ENCODE measurements at places on chromosomes 3 and 15. TPM values are rescaled to one million over a fixed set of nuclear protein-coding genes. Genes with fewer than 3 reads are reported as not detected.

The NCK1 gene
- total RNA-seq, result 34.7 TPM

The CPLX3 gene
- total RNA-seq, result 0.11 TPM

The ZNF662 gene
- total RNA-seq, result 3.2 TPM

The KCNAB1 gene
- not detected for total RNA-seq

The MUC20 gene
- total RNA-seq, result 0.20 TPM

The GOLGA8R gene
- total RNA-seq, result 2.8 TPM

The PLCB2 gene
- total RNA-seq, result 58.8 TPM

The ALAS1 gene
- total RNA-seq, result 54.6 TPM

The IL17RE gene
- total RNA-seq, result 1.2 TPM

The PLCL2 gene
- 19.4 TPM for total RNA-seq

The MINDY2 gene
- 9.0 TPM for total RNA-seq

The MESP2 gene
- not detected for total RNA-seq

The GABRA5 gene
- total RNA-seq, result not detected

The TP53BP1 gene
- 23.0 TPM for total RNA-seq

The XCR1 gene
- not detected for total RNA-seq

The MCTP2 gene
- 18.3 TPM for total RNA-seq

The GOLGA8T gene
- 0.18 TPM for total RNA-seq

The SNTN gene
- total RNA-seq, result not detected

The C15orf61 gene
- 7.8 TPM for total RNA-seq

The FHIT gene
- total RNA-seq, result 7.9 TPM

The ALS2CL gene
- 1.7 TPM for total RNA-seq

The XIRP1 gene
- total RNA-seq, result 2.5 TPM

The MYO1E gene
- 20.3 TPM for total RNA-seq

The PIF1 gene
- total RNA-seq, result 50.0 TPM

The LRRN1 gene
- total RNA-seq, result 0.98 TPM

The SCN5A gene
- 0.20 TPM for total RNA-seq

The CASR gene
- total RNA-seq, result not detected

The NPAP1 gene
- total RNA-seq, result not detected

The P2RY14 gene
- total RNA-seq, result 0.51 TPM

The MKRN3 gene
- total RNA-seq, result 1.3 TPM

The GP5 gene
- 0.83 TPM for total RNA-seq

The OIP5 gene
- 13.6 TPM for total RNA-seq

The GPR160 gene
- 8.2 TPM for total RNA-seq

The GTF2A2 gene
- 167 TPM for total RNA-seq

The CCR4 gene
- 17.4 TPM for total RNA-seq

The RARRES1 gene
- not detected for total RNA-seq

The GOLGA6L25 gene
- not detected for total RNA-seq

The KIF23 gene
- 47.0 TPM for total RNA-seq

The CRTC3 gene
- total RNA-seq, result 27.1 TPM

The HGD gene
- 0.16 TPM for total RNA-seq

The ACTL6A gene
- total RNA-seq, result 87.1 TPM

The INSYN1 gene
- total RNA-seq, result not detected

The AMIGO3 gene
- 0.23 TPM for total RNA-seq

The ILDR1 gene
- total RNA-seq, result not detected

The SPTBN5 gene
- 0.14 TPM for total RNA-seq

The TRIM69 gene
- total RNA-seq, result 63.5 TPM

The STARD9 gene
- total RNA-seq, result 4.8 TPM

Measured in activated CD8-positive, alpha-beta T cell treated with anti-CD3 and anti-CD28 coated beads for 36 hours (primary cell).